CD14-positive monocyte (primary cell): ENCODE measurements at places on chromosomes 16 and 17. TPM values are rescaled to one million over a fixed set of nuclear protein-coding genes. Genes with fewer than 3 reads are reported as not detected.

Gene AGRP
- not detected in 2 replicates for polyA plus RNA-seq

Gene RNF167
- polyA plus RNA-seq: 101 and 105 TPM in 2 replicates

DNA sequence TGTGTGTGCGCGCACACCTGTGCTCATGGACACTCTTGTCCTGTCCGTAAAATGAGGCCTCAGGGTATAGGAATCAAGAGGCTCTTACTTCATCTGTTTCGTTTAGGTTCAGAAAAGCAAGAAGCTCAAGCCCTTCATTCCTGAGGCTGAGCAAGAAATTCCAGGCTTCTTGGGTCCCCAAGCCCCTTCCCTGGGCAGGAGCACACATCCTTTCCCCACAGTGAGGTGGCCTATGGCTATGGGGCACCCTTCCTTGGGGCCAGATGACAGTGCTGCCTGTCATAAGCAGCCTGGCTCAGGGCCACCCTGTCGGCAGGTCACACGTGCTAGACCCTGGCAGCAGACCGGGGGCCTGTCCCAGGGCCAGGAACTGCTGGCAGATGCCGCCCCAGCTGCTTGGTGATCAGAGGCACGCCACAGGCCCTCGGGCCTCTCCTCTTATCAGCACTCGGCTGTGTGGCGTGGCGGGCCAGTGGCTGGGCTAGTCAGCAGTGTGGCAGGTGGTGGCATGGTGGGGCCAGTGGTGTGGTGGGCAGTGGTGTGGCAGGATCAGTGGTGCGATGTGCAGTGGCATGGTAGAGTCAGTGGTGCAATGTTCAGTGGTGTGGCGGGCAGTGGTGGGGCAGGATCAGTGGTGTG, 50.2 kb downstream of the NKD1 start:
- DNase-seq: no peak

DNA sequence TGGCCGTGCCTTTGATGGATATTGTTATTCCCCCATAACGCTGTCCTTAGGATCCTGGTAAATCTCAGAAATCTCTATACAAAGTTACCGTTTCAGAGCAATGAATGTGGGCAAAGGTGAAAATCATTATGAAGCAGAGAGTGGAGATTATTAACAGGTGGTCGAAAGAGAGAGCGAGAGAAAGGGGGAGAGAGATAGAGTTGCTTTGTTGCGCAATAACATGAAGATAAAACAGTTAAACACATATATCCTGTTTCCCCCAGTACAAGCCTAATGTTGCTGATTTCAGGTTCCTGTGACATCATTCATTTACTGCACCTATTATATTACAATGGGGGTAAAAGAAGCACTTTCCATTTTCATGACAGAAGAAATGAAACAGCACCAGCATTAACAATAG, 535.4 kb upstream of the RBFOX1 start:
- no peak for DNase-seq

DNA sequence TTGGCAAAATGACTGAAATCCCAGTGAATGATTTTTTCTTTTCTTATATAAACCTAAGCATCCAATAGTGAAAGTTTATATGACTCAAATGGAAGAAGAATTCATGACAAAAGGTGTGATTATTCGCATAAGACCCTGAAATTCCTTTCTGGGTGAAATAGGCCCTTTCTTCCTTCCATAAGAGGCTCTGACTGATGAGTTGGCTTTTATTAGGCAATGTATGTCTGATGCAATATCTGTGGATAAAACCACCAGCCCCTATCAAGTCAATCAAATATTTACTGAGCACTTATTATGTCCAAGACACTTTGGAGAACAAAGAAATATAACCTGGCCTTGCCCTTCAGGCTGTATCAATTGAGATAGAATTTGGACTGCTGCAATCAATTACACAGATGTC, 316.6 kb downstream of the CDH13 start:
- DNase-seq: no peak

DNA sequence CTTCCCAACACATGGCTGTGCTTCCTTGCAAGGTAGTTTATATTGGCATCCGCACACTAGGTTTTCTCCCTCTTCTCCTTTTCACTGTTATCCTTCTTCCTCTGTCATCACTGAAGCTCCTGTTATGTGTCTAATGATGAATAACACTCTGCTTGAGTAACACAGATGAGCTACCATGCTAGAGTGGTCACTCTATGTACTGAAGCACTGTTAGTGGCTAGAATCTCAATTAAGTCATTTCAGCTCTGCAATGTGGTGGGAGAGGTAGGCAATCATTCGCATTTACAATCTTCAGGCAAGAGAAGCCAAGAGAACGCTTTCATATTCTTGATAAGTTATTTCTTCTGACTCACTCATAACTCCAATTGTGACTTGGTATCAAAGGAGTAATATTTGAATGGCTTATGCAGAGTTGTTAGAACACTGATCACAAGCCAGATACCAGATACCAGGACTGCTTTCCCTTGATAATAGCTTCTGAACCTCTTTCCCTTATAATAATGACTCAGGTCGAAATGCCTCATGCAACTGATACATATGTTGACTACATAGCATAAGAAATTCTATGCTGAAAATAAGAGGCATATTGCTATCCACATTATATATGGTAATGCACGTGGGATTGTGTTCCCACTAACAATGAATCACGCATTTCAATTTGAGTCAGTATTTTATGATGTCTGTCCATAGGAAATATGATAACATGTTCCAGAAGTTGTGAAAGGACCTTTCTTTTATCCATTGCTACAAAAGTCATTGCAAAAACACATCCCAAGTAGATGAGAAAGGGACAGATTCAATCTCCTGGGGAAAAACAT, 158.0 kb upstream of the HS3ST3A1 start:
- no peak for DNase-seq

GRCh38 chr16:11621539-11621919, 34.8 kb upstream of the LITAF start:
- DNase-seq: no peak
